Endodermal cell (in vitro differentiated cells): ENCODE measurements at places on chromosomes 5 and 9. TPM values are rescaled to one million over a fixed set of nuclear protein-coding genes. Genes with fewer than 3 reads are reported as not detected.

Gene NXNL2
- total RNA-seq = 0.23 TPM in 1 of 2 replicates, not detected in the other

DNA sequence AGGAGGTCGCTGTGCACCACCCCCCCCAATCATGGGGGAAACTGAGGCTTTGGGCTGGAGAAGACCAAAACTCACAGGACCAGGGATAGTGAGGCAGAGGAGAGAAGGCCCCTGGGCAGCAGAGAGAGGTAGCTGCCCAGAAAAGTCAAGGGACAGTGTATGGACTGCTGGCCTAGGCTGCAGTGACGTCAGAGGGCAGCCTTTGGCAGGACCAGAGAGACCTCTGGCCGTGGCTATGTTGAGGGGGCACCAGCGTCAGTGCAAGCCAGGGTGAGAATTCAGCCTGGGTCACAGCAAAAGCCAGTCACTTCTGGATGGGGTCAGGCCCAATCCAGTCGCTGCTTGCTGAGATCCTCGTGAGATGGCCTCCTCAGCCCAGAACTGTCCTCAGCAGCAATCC lies 26.5 kb downstream of the FLT4 start:
- DNase-seq = no peak

Gene FABP6
- total RNA-seq = 0.37 and 0.63 TPM in 2 replicates

DNA sequence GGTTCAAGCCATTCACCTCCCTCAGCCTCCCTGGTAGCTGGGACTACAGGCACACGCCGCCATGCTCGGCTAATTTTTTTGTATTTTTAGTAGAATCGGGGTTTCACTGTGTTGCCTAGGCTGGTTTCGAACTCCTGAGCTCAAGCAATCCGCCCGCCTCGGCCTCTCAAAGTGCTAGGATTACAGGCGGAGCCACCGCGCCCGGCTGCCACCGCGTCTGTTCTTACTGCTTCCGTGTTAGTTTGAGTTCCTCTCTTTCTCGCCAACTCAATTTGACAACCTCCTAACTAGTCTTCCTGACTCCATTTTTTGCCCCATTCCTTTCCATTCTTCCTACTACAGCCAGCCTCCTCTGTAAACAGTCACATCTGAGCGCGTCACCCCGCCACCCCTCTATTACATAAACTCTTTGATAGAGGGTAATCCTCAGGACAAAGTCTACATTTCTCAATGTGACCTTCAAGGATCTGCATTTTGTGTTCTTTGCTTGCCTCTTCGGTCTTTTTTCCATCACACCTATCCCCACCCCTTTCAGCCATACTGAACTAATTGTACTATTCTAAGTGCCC lies 88.6 kb upstream of the IL6ST start:
- DNase-seq = no peak

- no peak for DNase-seq
Observed at GRCh38 chr9:6134661-6135180, 80.9 kb upstream of the IL33 start.

DNA sequence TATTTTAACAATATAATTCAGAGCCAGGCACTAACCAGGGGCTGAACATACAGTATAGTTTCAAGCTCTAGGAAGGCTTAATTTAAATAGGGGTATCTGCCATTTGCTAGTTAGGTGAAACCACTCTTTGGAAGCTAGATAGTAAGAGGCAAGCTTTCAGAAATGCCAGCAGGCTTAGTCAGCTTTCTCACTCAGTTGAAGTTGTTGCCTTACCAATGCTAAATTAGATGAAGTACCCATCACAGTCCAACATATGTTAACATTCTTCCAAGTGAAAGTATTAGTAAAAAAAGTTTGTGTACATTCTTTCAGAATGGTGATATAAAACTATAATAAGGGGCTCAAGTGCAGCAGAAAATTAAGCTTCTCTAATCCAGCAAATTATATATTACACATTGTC lies 215.0 kb downstream of the CNTLN start:
- no peak for DNase-seq

Gene SPATA31E1
- total RNA-seq = not detected in 3 replicates

Gene PLCXD3
- total RNA-seq = 43.3 to 52.9 TPM (median 48.1 TPM) in 3 replicates

Gene SPINK4
- total RNA-seq = 0.70 and 1.3 TPM in 2 replicates
